Fibroblast of villous mesenchyme (primary cell): ENCODE measurements at places on chromosomes 1 and 21. TPM values are rescaled to one million over a fixed set of nuclear protein-coding genes. Genes with fewer than 3 reads are reported as not detected.

GRCh38 chr1:175885326-175885725, 141.9 kb upstream of the TNR start:
- DNase-seq, result peak; percentile 49

- no peak for DNase-seq
These were observed 95.3 kb downstream of the ATP5PO start for GRCh38 chr21:33820230-33820770.

- no peak for DNase-seq
These were observed 52.5 kb downstream of the CNN3 start for GRCh38 chr1:94874423-94874822.

DNA sequence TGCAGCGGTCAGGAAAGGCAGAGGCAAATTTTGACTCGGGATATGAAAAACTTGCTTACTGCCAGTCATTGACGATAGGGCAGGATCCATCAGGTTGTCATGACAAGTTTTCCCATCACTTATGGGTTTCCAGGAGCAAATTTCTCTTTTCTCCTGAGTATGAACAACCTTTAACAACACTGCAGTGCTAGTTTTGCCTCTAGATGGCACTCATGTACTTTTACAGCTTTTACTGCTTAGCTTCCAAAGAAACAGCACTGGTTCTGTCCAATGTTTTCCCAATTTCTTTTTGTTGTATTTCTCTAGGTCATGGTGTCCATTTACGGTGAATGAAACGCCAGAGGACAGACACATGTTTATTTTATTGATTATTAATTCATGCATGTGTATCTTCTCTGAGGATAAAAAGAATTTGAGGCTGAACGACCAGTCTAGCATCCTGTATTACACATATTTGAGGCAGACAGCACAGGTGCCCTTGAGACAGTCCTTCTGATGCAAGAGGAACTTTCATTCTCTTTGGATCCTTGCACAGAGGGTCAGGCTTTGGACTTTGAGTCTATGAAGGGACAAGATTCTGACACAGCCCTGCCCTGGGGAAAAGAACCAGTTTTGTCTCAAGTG, 112.3 kb upstream of the TRABD2B start:
- peak; percentile 62 for DNase-seq

The ERG gene
- total RNA-seq, result not detected in 2 replicates

GRCh38 chr1:170985406-170985805, 50.1 kb downstream of the MROH9 start:
- DNase-seq, result no peak

- DNase-seq, result peak; percentile 56
These were observed 8.8 kb downstream of the ADCY10 start for GRCh38 chr1:167905182-167905581.

DNA sequence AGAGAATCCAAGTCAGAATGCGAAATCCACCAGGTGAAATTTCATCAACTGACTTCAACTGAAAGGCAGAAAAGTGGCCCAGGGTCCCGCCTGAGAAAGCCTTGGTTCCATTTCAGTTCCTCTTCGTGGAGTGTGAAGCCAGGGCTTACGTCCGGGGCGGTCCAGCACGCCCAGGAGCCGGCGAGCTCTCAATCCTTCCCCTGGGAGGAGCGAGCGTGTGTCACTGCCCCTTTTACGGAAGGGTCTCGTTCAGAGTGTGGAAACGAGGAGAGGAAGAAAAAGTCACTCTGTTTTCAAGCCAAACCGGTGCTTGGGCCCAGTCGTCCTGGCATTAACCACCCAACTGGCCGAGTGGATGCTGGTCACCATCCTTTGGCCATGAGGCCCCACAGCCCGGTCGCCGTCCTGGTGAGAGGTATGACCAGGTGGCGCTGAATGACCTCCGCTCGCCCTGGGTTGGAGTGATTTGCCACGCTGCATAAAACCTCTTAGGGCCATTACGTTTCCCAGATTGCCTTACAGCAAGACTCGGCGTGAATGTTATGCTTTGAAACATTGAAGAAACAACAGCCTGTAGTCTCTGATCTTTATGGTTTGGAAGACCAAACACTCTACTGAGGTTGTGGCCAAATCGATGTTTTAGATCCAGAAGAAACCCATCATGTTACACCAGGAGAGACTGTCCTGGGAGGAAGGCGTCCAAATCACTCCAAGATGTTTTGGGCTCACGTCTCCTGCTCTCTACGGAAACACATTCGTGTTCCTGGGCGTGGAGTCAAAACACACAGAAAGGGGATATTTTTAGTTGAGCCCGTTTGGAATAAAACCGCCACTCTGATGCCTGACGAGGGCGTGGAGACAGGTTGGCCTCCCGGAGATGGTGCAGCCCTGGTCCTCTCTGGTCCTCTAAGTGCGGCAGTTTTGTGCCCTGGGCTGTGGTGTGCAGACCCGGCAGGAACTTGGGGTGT, 93.6 kb upstream of the ACTRT2 start:
- DNase-seq, result no peak

GRCh38 chr1:169528215-169529067, 42.7 kb upstream of the SLC19A2 start:
- no peak for DNase-seq

GRCh38 chr1:166080277-166080966, 86.4 kb downstream of the FAM78B start:
- DNase-seq, result no peak

- DNase-seq, result no peak
These were observed 10.1 kb upstream of the PADI1 start for GRCh38 chr1:17194615-17195528.

DNA sequence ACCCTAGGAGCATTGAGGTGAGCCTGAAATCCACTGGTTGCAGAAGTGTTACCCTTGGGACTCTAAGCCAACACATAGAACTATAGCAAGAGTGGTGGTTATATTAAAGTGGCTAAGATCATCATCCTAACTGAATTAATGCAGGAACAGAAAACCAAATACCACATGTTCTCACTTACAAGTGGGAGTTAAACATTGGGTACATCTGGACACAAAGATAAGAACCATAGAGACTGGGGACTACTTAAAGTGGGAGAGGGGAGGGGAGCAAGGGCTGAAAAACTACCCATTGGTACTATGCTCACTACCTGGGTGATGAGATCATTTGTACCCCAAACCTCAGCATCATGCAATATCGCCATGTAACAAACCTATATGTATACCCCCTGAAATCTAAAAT, 100.0 kb downstream of the SLC25A24 start:
- no peak for DNase-seq

GRCh38 chr1:247638781-247639180, 33.4 kb downstream of the OR2G3 start:
- no peak for DNase-seq

DNA sequence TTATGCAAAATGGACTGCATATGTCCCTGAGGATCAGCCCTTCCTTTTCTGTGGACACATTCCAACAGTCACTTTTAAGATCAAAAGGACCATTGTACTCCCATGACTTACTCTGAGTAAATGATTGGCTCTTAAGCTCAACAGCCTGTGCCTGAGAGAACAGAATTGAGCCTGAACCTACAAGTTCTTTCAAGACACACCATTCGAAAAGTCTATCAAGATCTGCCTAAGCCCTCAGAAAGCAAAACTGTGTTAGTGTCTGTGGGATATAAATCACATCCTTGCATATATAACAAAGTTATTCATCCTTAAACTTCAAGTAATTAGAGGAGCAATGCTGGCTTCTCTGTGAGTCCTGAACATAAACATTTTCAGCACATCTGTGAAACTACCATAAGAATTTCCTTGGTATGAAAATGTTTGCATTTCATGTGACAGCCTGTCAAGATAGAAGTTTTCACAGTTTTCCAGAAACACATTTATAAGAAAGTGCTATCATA, 41.6 kb downstream of the PCNX2 start:
- DNase-seq, result peak; percentile 92

GRCh38 chr1:89565521-89565920, 40.9 kb downstream of the LRRC8B start:
- no peak for DNase-seq

GRCh38 chr21:34983680-34984086, 65.4 kb downstream of the RUNX1 start:
- no peak for DNase-seq

DNA sequence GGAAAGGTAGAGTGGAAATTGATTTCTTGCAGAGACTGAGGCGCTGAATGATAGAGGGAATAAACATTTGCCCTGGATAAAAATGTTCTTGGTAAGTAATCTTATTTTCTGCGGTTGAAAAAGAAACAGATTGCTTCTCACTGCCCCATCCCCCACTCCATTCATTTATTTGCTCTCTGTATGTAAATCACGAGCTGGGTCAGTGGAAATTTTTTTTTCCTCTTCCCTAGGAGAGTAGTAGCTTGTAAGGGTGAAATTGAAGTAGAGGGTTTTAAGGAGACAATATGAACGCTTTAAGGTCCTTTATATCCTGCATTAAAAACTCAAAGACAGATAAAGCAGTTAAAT, 1.4 kb upstream of the BRINP3 start:
- no peak for DNase-seq

The CR1 gene
- total RNA-seq, result under 0.01 TPM in 1 of 2 replicates, not detected in the other

- peak; percentile 92 for DNase-seq
These were observed 80.5 kb upstream of the BMP8A start for GRCh38 chr1:39410915-39411436.

GRCh38 chr1:43052786-43053439, 94.2 kb upstream of the SLC2A1 start:
- DNase-seq, result peak; percentile 81

DNA sequence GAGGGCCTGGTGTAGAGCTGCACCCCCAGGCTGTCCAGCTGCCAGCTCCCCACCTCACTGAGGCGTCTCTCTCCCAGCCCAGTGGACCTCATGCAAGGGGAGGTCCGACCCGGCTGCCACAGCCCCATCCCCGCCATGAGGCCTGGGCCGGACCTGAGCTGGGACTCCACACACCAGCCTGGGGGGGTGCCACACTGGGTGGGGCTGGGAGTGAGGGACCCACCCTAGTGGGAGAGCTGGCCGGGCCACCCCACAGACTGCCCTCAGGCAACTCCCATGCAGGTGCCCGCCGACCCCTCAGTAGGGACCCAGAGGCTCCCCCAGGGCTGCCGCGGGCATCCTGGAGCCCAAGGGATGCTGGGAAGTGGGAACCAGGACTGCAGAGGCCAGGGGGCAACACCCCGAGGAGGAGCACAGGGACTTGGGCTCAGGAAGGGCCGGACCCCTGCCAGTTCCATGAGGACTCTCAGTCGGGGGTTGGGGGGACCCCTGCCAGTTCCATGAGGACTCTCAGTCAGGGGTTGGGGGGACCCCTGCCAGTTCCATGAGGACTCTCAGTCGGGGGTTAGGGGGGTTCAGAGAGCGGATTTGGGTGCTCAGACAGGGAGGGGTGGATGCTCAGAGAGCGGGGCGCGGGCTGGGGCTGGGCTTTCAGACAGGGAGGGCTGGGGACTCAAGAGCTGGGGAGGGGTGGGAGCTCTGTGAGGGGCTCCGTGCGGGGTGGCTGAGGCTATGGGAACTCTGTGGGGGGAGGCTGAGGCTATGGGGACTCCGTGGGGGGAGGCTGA, 1.2 kb upstream of the RNF223 start:
- DNase-seq, result no peak

The C1orf141 gene
- total RNA-seq, result not detected in 2 replicates

The EFCAB14 gene
- 58.3 and 64.3 TPM in 2 replicates for total RNA-seq

The S100A7 gene
- total RNA-seq, result not detected in 2 replicates

The HUNK gene
- 1.3 and 1.6 TPM in 2 replicates for total RNA-seq

- peak; percentile 87 for DNase-seq
These were observed 20.8 kb downstream of the ATP5PO start for GRCh38 chr21:33894736-33895288.

DNA sequence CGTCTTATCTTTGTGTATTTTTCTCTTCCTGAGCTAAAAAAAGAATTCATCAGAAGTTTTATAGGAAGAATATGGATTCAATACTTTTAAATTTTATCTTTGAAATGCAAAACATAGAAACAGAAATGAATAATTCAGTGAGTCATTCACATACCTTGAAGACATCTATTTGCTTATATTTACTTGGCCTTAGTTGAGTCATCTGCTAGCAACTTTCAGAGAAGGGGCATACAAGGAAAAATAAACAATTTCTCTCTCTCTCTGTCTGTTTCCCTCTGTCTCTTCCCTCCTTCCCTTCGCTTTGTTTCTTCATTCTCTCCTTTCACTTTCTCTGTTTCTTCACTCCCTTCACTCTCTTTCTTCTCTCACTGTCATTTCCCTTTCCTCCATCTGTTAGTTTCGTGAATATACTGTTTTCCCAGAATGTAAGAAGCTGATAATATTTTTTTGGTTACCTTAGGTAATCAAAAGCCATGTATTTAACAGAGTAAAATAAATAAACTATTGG, 477.2 kb downstream of the BRINP3 start:
- no peak for DNase-seq

DNA sequence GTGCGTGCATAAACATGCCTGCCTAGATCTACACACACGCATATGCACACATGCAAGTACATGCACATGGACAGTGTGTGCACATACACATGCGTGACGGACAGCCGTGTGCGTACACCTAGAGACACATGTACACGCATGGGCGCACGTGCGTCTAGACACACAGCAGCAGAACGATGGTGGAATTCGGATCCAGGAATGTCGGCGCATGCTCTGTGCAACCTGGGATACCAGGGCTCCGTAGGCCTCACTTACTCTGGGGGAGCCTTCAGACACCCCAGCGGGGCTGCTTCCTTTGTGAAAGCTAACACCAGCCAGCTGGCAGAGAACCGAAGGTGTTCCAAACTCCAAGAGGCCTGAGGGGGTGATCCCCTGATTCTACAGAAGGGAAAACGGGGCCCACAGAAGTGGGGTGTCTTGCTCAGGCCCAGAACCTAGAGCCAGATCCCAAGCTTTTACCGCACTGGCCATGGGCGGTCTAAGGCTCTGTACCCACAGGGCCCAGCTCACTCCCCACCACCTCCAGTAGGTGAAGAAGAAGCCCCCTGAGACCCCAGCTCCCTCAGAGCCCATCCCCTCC, 27.4 kb upstream of the ARHGEF16 start:
- no peak for DNase-seq

The GBP6 gene
- under 0.01 TPM in 1 of 2 replicates, not detected in the other for total RNA-seq

The TMEM52 gene
- total RNA-seq, result 0.32 and 0.43 TPM in 2 replicates

GRCh38 chr1:46011121-46011695, 121.2 kb downstream of the PIK3R3 start:
- no peak for DNase-seq
